Dermis microvascular lymphatic vessel endothelial cell (primary cell): ENCODE measurements at places on chromosomes 7 and 10. TPM values are rescaled to one million over a fixed set of nuclear protein-coding genes. Genes with fewer than 3 reads are reported as not detected.

ECHDC3 gene
- 16.7 and 17.3 TPM in 2 replicates for total RNA-seq

KIAA1217 gene
- 9.1 and 11.1 TPM in 2 replicates for total RNA-seq

ACSM6 gene
- not detected in 2 replicates for total RNA-seq

SRRM3 gene
- total RNA-seq = 1.3 and 3.3 TPM in 2 replicates

TRIP6 gene
- total RNA-seq = 43.5 and 46.4 TPM in 2 replicates

TMEM176B gene
- not detected in 2 replicates for total RNA-seq

MYL10 gene
- not detected in 2 replicates for total RNA-seq

DDC gene
- not detected in 2 replicates for total RNA-seq

PEX1 gene
- total RNA-seq = 9.2 and 10.0 TPM in 2 replicates

- no peak for DNase-seq
These were observed 82.5 kb downstream of the AHR start for GRCh38 chr7:17380736-17381662.

DNA sequence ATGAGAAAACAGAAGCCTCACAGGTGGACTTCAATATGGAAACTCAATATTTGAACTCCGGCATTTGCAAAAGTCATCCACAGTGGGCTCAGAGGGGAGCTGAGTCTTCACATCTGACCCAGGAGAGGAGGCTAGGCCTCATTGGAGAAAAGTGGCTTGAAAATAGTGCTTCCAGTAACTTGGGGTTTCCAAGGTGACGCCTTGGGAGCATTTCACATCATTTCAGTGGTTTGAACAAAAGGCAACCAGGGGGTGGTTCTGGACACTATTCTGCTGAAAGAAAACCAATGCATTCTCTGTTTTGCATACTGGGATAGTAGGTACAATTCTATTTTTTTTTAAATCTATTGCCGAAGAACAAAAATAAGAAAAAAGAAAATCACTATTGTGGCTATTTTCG lies 599.2 kb upstream of the POM121L12 start:
- no peak for DNase-seq

- no peak for DNase-seq
These were observed 65.9 kb upstream of the C7orf33 start for GRCh38 chr7:148524479-148525224.

GRCh38 chr10:76012716-76013327 lies 581.4 kb downstream of the LRMDA start:
- DNase-seq = no peak

DNA sequence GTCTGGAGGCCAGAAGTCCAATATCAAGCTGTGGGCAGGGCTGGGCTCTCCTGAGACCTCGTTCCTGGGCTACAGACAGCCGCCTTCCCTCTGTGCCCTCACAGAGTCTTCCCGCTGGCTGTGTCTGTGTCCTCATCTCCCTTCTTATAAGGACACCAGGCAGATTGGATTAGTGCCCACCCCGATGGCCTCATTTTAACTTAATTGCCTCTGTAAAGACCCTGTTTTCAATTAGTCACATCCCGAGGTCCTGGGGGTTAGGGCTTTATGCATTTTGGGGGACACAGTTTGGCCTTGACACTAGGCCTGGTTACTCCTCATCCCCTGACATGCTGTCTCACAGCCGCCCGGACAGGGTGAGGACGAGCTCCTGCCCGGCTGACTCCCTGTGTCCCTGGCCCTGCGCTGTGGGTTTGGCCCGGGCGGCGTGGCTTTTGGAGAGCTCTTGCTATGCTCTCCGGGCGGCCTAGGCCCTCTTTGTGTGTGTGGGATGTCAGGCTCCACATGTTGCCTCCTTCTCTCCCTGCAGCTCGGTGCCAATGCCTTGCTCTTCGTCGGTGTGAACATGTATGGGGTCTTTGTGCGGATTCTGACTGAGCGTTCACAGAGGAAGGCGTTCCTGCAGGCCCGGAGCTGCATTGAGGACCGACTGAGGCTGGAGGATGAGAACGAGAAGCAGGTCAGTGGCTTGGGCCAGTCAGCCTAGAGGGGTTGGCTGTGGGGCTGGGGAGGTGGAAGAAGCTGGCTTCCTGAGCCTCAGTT lies 18.2 kb downstream of the ADCY1 start:
- no peak for DNase-seq

DNA sequence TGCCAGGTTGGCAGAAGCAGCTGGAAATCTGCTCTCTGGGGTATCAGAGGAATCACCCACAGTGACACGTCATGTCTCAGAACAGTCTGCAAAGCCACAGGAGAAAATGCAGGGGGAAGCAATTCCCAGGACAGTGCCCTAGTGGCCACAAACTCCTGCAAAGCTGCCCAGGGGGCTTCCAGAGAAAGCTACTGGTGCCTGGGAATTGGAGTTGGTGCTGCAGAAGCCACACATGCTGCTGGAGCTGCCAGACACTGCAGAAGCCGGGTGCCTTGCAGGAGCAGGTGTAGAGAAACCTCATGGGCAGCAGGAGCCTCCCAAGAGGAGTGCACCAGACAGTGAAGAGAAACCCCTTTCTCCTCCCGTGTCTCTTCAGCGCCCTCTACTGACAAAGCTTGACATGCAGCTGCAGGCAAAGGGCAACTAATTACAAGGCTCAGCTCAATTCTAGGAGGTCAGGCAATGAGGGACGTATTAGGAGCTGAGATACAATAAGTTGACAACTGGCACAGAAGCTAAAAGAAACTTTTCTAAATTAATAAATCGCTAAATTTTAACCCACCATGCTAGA lies 30.2 kb upstream of the NUB1 start:
- no peak for DNase-seq

DNA sequence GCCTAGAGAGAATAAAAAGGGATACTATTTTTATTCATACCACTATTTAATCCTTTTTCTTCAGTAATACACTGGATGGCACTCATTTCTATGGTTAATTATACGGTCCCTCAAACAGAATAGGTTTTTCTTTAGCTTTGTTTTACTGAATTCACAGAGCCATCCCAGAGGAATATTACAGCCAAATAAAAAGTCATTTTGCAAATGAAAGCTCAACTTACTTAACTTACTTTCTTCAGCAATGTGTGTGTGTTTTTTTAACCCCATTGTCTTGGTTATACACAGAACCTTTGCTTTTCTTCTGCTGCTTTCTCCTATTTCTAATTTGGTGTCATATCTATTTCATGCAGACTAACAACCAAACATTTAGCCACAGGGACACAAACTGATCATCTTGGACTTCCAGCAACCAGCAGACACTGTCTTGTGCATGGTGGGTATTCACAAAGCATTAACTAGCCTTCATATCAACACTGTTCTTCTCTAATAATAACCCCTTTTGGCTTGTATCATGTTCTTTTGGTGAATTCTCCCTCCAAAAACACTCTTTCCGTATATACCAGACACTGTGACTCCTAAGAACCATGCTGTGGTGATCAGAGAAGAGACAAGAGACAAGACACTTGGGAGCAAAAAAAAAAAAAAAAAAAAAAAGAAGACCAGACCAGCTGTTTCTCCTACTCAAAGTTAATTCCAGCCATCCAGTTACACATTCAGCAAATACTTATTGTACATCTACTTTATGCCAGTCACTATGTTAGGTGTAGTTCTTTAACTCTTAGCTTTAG lies 40.4 kb downstream of the PIP4K2A start:
- DNase-seq = no peak

- DNase-seq = no peak
These were observed 3.5 kb downstream of the DNAJC30 start for GRCh38 chr7:73679709-73680108.

DNA sequence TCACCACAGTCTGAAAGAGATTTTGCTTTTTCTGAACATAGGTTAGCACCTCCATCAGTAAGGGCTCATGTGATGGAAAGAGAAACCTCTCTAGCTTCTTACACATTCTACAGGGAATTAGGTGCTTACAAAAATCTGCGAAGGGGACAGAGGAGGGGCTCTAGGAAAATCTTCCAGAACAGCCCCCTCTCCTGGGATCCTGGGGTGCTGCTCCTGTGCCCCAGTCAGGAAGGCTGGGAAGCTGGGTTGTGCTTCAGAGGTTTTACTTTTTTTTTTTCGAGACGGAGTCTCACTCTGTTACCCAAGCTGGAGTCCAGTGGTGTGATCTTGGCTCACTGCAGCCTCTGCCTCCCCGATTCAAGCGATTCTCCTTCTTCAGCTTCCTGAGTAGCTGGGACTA lies 7.5 kb upstream of the FAM171A1 start:
- no peak for DNase-seq

- DNase-seq = no peak
These were observed 36.0 kb downstream of the KLF6 start for GRCh38 chr10:3749011-3749410.

- no peak for DNase-seq
These were observed 57.9 kb upstream of the EXOC6 start for GRCh38 chr10:92790440-92790839.

DNA sequence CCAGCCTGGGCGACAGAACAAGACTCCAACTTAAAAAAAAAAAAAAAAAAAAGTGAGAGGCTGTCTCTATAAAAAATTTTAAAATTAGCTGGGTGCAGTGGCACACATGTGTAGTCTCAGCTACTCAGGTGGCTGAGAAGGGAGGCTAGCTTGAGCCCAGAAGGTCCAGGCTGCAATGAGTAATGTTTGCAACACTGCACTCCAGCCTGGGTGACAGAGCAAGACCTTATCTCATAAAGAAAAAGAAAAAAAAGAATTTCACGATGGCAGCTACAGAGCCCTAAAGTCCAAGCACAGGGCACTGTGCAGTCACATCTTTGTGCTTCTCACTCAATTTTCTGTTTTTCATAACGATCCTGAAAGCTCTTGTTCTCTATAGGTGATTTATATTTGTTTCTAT lies 209.5 kb upstream of the KCTD7 start:
- DNase-seq = no peak

GRCh38 chr7:33108554-33109004 lies 625 bp downstream of the RP9 start:
- DNase-seq = no peak

GRCh38 chr7:16668049-16668858 lies 22.3 kb downstream of the BZW2 start:
- DNase-seq = no peak

DNA sequence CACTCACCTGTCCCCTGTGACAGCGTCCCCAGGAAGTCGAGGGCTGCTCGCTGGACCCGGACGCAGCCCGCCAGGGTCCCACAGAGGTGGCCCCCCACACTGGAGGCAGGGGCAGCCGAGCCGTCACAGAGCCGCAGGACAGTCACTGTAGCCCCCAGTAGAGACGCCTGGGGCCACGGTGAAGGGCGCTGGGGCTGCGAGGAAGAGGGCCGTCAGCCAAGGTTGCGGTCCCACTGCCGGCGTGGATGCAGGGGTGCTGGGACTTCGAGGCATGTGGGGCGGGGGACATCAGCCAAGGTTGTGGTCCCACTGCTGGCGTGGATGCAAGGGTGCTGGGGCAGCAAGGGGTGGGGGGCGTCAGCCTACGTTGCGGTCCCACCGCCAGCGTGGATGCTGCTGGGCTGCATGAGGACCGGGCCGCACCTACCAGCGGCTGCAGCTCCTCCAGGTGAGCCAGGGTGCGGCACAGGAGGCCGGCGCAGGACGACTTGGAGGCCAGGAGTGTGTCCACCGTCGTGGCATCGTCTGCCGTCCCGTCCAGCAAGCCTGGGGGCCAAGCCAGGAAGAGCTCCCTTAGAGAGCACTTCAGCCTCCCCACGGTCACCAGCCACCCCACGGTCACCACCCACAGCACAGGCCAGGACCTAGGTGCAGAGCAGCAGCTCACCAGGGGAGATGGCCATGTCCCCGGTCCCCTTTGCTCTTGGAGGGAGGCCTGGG lies 13.9 kb downstream of the BRAT1 start:
- no peak for DNase-seq

GRCh38 chr7:108452707-108453106 lies 3.5 kb downstream of the NRCAM start:
- peak; percentile 59 for DNase-seq

DNA sequence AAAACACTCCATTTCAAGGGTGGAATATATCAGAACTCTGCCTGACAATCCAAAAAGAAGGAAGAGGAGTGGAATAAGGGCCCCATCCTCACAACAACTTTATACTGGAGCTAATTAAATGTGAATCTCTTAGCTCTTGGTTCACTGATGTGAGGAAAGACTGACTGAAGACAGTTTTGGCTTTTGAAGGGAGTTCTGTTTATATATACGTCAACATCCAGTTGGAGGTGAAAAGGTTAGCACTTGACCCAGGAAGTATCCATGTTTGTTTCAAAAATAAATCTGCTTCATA lies 3.0 kb downstream of the HOXA1 start:
- DNase-seq = no peak

GRCh38 chr7:30249986-30250774 lies 34.2 kb upstream of the ZNRF2 start:
- DNase-seq = no peak

GRCh38 chr10:5334196-5334880 lies 30.4 kb upstream of the UCN3 start:
- no peak for DNase-seq

DNA sequence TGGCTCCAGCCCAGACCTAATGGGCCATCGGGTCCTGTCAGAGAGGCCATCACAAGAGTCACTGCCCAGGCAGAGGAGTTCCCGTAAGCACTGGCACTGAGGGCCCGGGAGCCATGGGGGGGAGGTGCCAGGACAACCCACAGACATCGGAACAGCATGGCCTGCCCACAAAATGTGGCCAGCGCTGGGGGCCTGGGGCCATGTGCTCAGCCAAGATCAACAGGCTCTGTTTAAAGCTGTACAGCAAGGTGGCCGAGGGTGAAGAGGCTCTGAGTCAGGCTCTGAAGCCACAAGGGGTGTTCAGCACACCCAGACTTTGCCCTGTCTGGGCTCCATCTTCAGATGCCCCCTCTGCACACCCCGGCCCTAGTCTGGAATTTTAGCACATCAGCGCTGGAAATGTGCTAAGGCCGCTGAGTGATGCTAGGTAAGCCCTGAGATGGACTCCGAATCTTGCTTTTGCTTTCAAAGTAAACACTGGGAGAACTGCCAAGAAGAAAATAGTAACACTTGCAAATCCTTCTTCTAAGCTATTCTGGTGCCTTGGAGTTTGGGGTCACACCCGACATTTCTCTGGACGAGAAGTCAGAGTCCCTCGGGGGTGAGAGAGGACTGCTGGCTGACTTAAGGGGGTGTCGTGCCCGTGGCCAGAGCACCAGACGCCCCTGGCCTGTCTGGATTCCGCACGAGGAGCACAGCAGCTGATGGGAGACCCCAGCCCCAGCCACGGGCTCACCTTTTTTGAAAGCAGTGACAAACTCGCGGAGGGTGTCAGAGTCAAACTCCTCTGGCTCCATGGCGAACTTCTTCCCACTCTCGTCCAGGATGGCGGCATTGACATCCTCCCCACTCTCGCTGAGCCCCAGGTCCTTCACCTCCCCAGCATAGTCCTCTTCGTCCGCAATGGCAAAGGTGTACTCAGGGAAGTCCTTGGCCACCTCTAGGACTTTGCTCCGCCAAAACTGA lies 23.6 kb downstream of the PDIA4 start:
- no peak for DNase-seq
